ENCODE measurements at places on chromosomes 1 and 21. TPM values are rescaled to one million over a fixed set of nuclear protein-coding genes. Genes with fewer than 3 reads are reported as not detected.
A peak's percentile ranks its signal among the peaks of the same experiment; 100 is the strongest.

CYP4X1 gene
- 1.0 TPM for total RNA-seq

WDR64 gene
- total RNA-seq: not detected

DNA sequence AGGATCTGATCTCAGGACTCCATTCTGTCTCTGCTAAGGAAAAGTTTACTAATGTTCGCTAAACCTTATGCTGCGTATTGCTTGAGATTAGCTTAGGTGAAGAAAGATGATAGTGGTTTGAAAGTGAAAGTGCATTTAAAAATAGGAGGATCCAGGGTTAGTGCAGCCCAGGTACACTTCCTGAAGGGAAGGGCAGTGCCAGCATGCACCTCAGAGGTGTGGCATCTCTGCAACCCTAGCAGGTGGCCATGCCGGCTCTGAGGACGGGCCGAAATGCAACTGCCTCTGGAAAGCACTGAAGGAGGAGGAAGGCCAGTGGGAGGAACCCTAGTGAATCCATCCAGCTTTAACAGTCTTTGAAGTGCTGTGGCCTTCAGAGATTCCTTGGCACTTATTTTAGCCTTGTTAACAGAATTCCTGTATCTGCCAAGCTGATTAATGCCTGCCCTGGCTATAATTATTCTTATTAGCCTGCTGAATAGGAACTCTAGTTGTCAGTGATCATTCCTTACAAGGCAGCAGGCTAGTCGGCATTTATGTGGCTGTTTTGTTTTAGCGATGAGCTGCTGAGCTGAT is 5.5 kb downstream of the PTGFRN start:
- peak; percentile 35 for DNase-seq
- peak overlapping the region; percentile 32 for H3K4me3 ChIP-seq
- H3K36me3 ChIP-seq: no peaks in the 10 kb centered on the region
- no peaks in the 10 kb centered on the region for H3K27me3 ChIP-seq
- peaks cover 60% of the 10 kb centered on the region for H3K4me1 ChIP-seq

DNA sequence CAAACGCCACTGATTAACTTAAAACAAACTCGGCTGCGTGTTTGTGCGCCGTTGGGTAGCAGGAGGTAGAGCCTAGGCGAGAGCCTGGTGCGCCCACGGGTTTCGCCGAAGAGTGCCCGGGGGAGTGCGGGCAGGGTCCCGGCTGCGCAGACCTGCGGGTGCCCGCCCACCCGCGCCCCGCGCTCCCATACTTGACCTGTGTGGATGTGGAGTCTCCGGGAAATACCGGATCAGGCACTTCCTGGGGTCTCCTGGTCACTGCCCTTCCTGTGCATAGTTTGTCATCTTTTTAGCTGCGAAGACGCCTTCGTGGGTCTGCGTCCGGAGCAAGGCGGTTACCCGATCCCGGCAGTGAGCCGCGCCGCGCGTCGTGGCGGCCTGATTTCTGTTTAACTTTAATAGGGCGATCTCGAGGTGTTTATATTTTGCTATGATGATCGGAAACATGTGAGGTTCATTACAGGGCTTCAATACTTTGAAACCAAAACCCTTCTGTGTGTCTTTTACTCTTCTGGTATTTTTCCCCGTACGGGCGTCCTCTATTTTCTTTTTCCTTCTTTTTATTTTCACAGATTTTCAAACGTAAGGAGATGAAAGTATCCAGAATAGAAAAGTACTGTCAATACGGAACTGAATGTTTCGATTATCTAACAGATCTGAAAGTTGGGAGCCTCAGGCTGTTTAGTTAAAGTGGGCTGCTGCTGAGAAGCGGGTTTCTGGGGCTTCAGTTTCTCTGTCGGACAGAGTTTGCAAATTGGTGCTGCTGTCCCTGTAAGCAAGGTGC is 15.2 kb downstream of the NR5A2 start:
- H3K4me1 ChIP-seq: peaks cover 7% of the 10 kb centered on the region
- no peak overlapping the region for H3K4me3 ChIP-seq
- no peak overlapping the region for H3K27ac ChIP-seq
- H3K36me3 ChIP-seq: no peaks in the 10 kb centered on the region
- peaks cover 78% of the 10 kb centered on the region for H3K27me3 ChIP-seq
- no peak for DNase-seq

DNA sequence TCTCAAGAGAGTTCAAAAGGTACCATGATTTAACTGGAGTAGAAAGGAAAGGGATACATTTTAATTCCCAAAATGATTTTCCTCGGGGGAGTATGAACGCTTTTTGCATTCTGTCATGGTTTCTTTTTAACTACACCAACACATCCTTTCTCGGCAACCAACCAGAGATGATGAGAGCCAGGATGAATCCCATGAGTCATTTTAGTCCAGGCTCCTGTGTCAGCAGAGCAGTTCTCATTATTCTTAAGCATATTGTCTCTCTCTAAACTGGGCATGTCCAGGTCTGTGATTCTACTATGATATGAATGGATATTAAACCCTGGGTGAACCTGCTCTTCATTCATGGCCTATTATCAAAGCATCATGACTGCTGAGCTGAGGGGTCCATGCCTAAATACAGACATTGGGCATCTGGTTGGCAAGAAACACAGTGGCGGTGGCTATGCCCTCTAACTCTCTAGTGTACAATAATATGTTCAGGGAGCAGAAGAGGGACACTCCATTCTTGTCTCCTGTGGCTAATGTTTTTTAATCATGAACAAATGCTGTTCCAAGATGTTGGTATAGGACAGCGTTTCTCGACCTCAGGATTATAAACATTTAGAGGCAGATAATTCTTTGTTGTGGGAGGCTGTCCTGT is 124.3 kb upstream of the ESRRG start:
- peak; percentile 23 for DNase-seq
- H3K36me3 ChIP-seq: no peaks in the 10 kb centered on the region
- H3K27ac ChIP-seq: no peak overlapping the region

PCBP3 gene
- total RNA-seq: 2.4 TPM

GRCh38 chr21:29904359-29905282 is 35.2 kb downstream of the GRIK1 start:
- no peak overlapping the region for H3K27ac ChIP-seq
- no peaks in the 10 kb centered on the region for H3K4me1 ChIP-seq
- H3K4me3 ChIP-seq: no peak overlapping the region
- peak; percentile 24 for DNase-seq

DNA sequence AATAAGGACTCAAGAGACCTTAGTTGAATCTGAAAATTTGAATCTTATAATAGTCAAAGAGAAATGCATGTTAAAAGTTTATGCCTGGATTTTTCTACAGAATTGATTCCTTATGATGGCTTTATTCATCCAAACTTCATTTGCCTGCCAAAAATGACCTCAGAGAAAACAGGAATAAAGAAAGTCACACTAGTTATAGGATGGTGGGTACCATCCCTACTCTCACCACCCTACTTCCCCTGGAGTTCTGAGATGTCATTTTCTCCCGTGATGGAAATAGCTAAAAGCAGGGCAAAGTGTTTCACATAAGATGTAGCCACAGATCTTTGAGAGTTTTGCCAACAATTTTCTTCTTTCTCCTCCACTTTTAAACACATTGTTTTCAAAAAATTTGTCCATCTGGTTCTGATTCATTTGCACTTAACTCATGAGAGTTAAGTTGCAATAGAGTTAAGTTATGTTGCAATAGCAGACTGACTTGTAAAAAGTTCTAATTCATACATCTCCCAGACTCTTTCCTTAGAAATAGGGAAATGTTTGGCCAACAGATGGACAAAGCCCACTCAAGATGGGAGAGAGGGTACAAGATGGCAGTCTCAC is 384.6 kb downstream of the PLPP3 start:
- no peak overlapping the region for H3K4me3 ChIP-seq
- no peaks in the 10 kb centered on the region for H3K36me3 ChIP-seq
- no peak overlapping the region for H3K27ac ChIP-seq
- peaks cover 19% of the 10 kb centered on the region for H3K4me1 ChIP-seq
- H3K27me3 ChIP-seq: no peaks in the 10 kb centered on the region

DNA sequence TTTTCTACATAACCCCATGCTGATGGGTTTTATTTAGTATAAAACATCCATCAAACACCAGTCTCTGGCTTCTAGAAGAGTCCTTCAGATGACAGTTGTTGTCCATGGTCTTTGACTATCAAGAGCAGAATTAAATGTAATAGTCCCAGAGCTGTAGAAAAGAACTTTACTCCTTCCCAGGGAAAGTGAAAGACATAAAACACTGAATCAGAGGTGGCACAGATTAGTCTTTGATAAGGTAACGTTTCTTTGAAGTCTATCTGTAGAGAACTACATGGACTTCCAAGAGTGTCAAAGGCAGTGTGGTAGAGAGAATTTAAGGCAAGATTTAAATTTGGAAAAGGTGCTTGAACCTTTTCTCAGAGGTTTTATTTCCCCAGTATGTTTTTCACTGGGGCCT is 21.9 kb downstream of the SYNC start:
- no peak overlapping the region for H3K4me3 ChIP-seq
- no peaks in the 10 kb centered on the region for H3K27me3 ChIP-seq
- no peaks in the 10 kb centered on the region for H3K4me1 ChIP-seq
- H3K36me3 ChIP-seq: peaks cover 68% of the 10 kb centered on the region
- no peak for DNase-seq

GRCh38 chr1:65605621-65606020 is 185.2 kb downstream of the LEPR start:
- no peaks in the 10 kb centered on the region for H3K4me1 ChIP-seq
- DNase-seq: no peak
- no peak overlapping the region for H3K4me3 ChIP-seq
- H3K36me3 ChIP-seq: no peaks in the 10 kb centered on the region
- H3K27ac ChIP-seq: no peak overlapping the region

DNA sequence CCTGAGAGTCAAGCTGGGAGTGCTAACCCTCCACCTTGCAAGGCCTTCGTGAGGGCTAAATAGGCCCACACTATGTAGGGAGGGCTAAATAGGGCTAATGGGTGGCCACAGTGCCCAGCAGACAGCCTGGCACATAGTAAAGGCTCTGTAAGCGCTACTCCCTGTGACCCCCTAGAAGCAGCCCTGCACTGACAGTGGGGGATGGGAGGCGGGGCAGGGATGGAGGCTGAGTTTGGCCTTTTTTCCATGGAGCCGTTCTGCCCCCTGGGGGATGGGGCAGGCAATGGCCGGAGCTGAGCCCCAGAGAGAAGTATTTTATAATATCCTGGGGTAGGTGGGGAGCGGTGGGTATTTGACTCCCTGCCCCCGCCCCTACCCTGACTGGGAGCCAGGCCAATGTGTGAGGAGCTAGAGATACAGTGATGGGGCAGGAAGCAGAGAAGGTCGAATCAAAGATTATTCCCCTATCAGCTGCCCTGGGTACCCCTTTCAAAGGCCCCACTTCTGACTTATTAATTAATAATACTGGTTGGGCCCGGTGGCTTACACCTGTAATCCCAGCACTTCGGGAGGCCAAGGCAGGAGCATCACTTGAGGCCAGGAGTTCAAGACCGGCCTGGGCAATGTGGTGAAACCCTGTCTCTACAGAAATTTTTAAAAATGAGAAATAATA is 42.3 kb downstream of the LACTBL1 start:
- H3K27ac ChIP-seq: no peak overlapping the region
- no peak overlapping the region for H3K4me3 ChIP-seq
- no peaks in the 10 kb centered on the region for H3K4me1 ChIP-seq
- no peaks in the 10 kb centered on the region for H3K36me3 ChIP-seq
- H3K27me3 ChIP-seq: no peaks in the 10 kb centered on the region
- DNase-seq: peak; percentile 64

DNA sequence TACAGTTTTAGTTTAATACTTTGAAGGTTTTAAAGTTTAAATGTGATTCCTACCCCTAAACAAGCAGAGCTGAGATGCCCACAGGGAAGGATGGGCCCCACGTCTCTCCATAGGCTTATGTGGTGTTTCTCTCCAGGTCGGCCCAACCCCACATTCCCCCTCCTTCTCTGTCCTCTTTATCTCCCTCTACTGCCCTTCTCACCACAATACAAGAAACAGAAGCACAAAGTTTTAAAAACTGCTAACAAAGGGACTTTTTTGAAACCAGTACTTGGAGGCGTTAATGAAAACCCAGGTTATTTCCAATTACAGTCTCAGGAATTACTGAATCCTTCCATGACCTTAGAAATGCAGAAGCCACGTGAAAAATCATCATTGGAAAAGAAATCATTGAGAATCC is 324.0 kb downstream of the NTNG1 start:
- no peaks in the 10 kb centered on the region for H3K36me3 ChIP-seq
- no peak overlapping the region for H3K4me3 ChIP-seq
- H3K4me1 ChIP-seq: no peaks in the 10 kb centered on the region
- no peaks in the 10 kb centered on the region for H3K27me3 ChIP-seq
- no peak overlapping the region for H3K27ac ChIP-seq

- H3K27ac ChIP-seq: no peak overlapping the region
- no peaks in the 10 kb centered on the region for H3K27me3 ChIP-seq
- DNase-seq: peak; percentile 88
- no peak overlapping the region for H3K4me3 ChIP-seq
- no peaks in the 10 kb centered on the region for H3K36me3 ChIP-seq
Observed at GRCh38 chr1:153494976-153495535, 34.6 kb upstream of the S100A7 start.

DNA sequence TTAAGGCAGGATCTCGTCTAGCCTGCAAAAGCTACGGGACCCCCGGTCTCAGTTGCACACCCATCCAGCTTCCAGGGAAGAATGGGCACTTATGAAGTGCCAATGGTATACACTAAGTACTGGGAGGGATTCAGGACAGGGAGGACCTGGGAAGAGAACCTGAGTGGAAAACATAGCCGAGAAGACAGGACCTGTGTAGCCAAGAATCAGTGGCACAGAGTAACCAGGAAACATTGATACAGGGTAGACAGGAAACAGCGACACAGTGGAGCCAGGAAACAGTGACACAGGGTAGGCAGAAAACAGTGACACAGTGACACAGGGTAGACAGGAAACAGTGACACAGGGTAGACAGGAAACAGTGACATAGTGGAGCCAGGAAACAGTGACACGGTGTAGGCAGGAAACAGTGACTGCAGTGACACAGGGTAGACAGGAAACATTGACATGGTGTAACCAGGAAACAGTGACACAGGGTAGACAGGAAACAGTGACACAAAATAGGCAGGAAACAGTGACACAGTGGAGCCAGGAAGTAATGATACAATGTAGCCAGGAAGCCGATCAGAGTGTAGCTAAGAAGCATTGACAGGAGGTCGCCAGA is 138.0 kb upstream of the ARHGEF16 start:
- peaks cover 10% of the 10 kb centered on the region for H3K4me1 ChIP-seq
- no peak for DNase-seq
- H3K4me3 ChIP-seq: no peak overlapping the region
- peaks cover 40% of the 10 kb centered on the region for H3K27me3 ChIP-seq

OR2W3 gene
- total RNA-seq: 4.5 TPM

DNA sequence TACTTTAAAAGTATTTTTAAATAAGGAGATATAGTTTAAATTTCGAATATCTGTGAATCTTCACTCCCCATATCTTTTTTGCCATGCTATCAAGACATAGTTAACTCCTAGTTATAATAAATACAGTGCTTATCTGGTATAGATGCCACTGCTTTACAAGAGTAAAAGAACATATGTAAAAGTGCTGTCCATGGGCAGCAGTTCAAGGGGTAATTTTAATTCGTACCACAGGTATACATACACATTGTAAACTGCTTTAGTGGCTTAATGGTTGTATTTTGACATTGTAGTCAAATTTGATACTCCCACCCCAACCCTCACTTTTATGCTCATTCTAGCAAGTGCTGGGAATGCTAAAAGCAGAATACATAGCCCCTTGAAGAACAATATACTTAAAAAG is 18.6 kb downstream of the POU2F1 start:
- no peak for DNase-seq
- H3K27ac ChIP-seq: no peak overlapping the region
- no peaks in the 10 kb centered on the region for H3K4me1 ChIP-seq
- no peaks in the 10 kb centered on the region for H3K27me3 ChIP-seq

PRDM2 gene
- 9.4 TPM for total RNA-seq

KRTAP11-1 gene
- not detected for total RNA-seq

CFAP141 gene
- not detected for total RNA-seq

- no peaks in the 10 kb centered on the region for H3K4me1 ChIP-seq
- H3K4me3 ChIP-seq: no peak within 1 kb of the TSS
- no peaks in the 10 kb centered on the region for H3K36me3 ChIP-seq
- H3K27ac ChIP-seq: no peak within 1 kb of the TSS
Observed at GRCh38 chr1:1246577-1247340, at the start of gene C1QTNF12. TSS of gene C1QTNF12 (minus strand) at chr1:1246722. CDS start at chr1:1246690, 32 bp downstream.

Data from PC-3 (cell line).